Breast epithelium (tissue), 4 donors: ENCODE measurements at places on chromosomes 2 and 18. TPM values are rescaled to one million over a fixed set of nuclear protein-coding genes. Genes with fewer than 3 reads are reported as not detected.
A peak's percentile ranks its signal among the peaks of the same experiment; 100 is the strongest.

Gene ACVR1C
- 41.4 TPM for total RNA-seq

Gene ELOA2
- not detected for total RNA-seq

Gene HOXD8
- 36.1 TPM for total RNA-seq

Gene PTPRN
- 0.44 TPM for total RNA-seq

Gene GRB14
- 13.1 TPM for total RNA-seq

Gene LINC00305
- not detected for total RNA-seq

Gene TFCP2L1
- 7.5 TPM for total RNA-seq

Gene RGPD3
- 1.6 TPM for total RNA-seq

DNA sequence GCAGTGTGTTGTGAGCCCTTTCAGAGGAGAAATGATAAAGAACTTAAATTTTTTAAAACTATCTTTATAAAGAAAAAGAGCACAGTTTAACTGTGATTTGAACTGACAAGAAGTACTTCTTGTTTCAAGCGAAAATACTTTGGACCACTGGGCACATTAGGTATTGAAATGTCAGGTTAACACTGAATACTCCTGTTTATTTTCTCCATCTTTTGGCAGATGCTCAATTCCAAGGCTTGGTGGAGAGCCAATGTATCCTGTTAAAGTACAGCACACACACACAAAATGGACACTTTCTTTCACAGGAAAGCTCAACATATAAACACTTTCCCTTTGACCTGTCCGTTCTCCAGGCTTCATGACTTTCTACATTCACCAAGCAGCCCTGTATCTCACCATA is 32.6 kb upstream of the SP3 start:
- DNase-seq, result no peak

DNA sequence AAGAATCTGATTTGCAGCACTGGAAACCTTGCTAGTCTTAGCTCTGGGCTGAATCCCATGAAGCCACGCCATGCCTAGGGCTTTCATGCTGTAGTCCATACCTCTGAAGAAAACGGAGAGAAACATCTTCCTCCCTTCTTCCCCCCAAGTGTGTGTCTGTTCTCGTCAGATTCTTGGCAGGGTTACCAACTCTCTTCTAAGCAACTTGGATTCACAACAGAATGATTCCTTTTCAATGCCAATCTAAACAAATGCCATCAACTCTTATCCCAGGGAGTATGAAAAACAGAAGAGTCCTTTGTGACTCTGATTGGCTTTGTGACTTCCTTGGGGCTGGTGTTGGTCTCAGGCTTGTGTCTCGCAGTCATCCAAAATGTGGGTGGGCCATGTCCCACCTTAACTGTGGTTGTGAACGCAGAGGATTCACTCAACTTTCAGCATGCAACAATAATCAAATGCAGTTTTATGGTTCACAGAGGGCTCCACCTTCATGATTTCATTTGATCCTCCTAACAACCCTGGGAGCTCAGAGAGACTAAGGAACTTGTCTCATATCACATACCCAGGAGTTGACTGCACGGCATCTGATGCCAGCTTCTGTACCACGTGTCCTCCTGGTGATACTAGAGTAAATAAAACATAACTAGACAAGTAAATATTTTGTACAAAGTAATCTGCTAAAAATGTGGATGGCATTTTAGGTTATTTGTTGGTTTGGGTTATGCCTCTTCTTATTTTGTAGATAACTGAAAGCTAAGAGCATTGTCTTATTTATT is 186.0 kb upstream of the TNP1 start:
- DNase-seq, result no peak

DNA sequence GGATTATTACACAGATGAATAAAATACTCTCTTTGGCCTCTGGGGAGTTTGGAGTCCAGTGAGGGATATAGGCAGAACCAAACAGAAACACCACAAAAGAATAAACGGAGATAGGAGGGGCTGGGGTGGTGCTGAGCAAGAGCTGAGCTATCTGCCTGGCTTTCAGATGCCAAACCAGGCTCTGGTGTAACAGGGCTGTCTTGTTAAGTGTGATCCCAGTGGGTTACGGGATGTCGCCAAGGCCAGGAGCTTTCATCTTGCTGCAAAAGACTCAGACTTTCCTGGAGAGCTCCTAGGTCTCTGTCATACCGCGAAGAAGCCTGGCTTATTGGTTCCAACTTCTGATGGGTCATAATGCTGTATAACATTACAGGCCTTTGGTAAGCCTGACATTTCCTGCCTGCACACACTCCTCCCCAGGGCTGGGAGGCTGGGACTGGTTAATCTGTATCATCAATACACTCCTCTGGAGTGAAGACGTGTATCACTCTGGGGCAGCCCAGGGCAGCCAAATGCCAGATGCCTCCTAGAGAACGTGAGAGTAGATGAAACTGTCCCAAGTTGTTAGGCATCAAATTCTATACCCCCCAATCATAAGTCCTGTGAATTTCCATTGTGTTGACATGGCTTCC is 60.5 kb downstream of the STPG4 start:
- no peak for DNase-seq

DNA sequence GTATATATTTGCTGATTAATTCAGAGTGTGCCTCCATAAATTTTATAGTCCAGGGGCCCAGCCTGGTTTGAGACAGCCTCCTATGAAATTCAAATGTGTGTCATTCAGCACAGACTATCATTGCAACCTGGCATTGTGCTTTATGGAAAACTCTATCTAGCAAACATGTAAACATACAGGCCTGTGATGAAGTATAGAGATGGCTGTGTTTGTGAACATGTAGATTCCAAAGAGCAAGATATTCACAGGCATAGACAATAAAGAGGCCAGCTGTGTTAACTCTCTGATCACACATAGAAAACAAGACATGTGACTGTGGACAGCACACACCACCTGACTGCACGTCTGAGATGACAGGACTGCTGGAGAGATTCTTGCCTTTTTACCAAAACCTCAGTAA is 297.9 kb downstream of the EN1 start:
- DNase-seq, result no peak

- no peak for DNase-seq
Observed at GRCh38 chr18:50338122-50338521, 36.7 kb upstream of the SKA1 start.

DNA sequence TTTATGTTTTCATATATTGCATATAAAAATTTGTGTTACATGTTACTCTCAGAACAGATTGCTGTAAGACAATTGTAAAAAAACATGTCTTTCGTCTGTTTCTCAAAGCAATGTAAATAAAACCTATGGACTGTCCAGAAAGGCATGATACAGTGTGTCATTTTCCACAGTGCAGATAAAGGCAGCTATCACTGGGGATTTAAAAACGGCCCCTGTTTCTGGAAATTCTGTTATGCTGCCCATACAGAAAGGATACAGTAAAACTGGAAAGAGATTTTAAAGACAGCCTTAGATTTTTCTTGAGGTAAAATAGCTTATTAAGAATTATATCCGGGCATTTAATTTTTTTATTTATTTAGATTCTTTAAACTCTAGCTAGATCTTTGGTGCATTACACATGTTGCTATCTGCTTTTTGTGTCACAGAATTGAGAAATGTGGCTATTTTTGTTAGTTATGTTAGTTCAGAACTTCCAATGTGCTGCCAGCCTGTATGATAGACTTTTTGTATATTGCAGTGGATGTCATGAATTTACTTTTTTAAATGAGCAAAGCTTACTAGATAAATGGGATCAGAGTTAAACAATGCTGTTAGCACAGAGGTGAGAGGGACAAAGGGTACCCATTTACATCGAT is 859 bp upstream of the INO80D start:
- DNase-seq, result no peak

GRCh38 chr2:239539083-239539775 is 138.4 kb upstream of the HDAC4 start:
- peak; percentile 5 for DNase-seq

DNA sequence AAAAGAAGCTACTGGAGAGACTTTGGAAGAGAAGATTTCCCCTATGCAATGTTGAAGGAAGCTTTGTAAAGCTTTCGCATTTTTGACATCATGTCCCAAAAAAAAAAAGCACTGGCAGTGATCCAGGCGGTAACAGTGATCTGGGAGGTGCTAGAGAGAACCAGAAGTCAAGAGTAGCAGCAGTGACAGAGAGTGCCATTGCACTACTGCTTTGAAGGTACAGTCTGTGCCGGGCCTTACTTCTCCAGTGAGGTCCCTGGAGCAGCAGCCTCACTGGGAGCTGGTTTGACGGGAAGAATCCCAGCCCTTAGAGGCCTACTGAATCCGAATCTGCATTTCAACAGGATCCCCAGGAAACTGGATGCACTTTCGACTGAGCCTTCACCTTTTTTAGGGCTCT is 50.9 kb upstream of the ATL2 start:
- DNase-seq, result no peak

DNA sequence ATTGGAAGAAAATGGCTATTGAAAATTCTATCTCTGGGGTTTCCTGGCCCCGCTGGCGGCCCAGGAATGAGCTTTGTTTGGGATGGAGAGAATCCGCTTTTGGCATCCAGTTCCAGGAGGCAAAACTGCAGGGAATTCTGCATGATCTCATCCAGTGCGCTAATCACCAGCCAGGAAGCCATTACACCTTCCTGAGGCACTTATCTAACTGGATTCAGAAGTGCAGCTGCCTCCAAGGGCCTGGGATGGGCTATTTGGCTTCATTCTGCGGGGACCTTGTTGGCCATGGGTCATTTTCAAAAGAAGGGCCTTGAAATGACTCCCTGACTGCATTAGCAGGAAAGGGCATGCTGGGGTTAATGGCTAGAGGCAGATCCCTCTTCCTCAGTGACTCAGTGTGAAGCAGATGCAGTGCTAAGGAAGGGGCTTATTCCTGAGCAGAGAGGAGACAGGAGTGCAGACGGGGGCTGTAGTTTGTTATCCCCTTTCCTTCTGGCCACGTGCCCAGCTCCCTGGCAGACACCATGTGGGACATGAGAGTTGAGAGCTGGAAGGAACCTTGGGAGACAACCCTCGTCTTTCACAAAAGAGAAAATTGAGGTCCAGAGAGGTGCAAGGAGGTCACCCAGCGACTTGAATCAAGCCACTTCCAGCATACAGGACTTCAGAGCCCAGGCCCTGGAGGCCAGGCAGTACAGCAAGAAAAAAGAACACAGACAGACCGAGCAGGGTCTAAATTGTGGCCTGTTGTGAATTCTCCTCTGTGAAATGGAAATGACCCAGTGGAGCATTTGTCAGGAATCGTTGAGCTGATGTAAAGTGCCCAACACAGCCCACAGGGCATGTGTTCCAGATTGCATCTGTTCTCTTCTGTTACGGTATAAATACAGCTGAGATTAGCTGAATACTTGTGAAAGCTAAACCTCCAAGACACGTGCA is 161.8 kb downstream of the PRKCE start:
- no peak for DNase-seq

DNA sequence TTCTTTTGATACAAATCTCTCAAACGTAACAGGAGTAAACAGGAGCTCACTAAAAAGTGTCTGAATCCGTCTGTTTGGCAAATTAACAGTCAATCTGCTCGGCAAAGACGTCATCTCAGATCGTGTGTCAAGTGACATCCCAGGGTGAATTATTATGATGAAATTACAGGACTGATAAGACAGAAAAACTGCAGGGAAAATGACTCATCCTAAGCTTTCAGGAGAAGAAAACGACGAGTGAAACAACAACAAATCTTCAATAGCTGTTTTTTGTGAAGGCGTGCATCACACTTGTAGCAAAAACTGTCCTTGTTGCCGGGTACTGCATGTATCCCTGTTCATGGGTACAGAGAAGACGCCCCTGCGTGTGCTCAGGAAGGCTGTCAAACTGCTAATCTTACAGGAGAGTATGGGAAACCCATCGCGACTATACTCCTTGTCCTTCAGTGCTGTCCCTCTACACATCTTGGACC is 24.9 kb downstream of the EPB41L3 start:
- no peak for DNase-seq

- DNase-seq, result no peak
Observed at GRCh38 chr2:238855299-238855698, 7.4 kb downstream of the TWIST2 start.

- no peak for DNase-seq
Observed at GRCh38 chr2:24957221-24957620, 14.5 kb downstream of the DNAJC27 start.

- DNase-seq, result no peak
Observed at GRCh38 chr18:2642771-2643170, 12.8 kb upstream of the SMCHD1 start.

DNA sequence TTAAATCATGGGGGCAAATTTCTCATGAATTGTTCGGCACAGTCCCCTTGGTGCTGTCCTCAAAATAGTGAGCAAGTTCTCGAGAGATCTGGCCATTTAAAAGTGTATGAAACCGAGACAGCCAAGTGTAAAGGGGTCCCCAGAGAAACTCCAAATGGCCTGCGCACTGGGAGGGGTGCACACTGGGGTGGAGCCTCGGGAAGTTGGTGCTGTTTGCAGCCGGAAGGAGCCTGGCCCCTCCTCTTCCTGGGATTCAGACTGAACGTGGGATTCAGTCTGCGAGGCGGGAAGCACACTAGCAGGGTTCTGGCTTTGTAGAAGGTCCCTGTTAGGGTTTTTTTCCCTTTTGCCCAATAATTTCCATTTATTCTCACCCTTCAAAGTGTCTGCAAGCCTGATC is 48.8 kb downstream of the RABL2A start:
- no peak for DNase-seq

GRCh38 chr2:151927501-151928221 is 99.4 kb upstream of the ARL5A start:
- DNase-seq, result no peak

DNA sequence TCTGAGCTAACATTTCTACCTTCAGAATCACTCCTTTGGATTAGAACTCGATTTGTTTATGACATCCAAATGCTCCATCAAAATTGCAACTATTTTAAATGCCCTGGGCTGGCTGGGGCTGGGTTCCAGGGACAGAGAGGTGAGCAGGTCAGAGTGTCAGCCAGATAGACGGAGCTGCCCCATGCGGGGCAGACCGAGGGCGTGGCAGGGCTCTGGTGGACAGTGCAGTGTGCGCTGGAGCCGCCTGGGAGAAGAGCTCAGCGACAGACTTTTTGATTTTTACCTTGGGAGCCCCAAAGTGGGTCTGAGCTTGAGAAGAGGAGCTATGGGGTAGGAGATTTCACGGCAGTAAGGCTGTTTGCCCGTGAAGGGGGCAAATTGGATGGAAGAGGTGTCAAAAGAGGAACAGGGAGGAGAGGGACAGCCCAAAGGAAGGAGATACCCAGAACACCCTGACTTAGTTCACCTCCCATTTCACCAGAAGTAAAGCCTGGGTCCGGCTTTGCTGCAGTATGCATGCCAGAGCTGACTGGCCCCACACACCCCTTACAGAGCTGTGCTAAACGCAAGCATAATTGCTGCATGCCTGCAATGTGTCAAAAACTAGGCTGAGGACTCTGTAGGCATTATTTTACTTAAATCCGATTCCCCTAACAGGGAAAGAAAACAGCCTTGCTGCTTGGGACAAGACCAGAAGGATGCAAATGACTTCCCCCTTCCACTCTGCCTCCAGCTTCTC is 33.7 kb downstream of the EN1 start:
- no peak for DNase-seq

- no peak for DNase-seq
Observed at GRCh38 chr2:232632904-232633412, 446 bp upstream of the EFHD1 start.

GRCh38 chr2:232330068-232330999 is 48.2 kb upstream of the ALPP start:
- DNase-seq, result no peak

DNA sequence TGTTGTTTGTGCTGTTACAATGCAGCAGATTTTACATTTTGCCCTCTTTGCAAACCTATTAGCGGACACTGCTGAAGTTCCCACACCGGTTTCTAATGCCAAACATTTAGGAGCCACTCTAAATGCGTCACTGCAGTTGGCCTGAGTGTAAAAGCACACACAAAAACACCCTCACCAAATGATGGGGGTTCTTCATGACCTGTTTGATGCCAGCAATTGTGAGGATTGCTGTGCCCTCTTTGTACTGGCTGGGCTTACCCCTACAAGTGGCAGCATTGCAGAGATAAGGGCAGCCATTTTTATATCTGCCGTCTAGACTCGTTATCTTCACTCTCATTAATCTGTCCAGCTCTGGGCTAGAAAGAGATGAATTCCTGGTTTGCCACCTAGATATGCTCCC is 85.3 kb downstream of the NRP2 start:
- DNase-seq, result no peak
